ENCODE measurements at places on chromosomes 6 and 20.

DNA sequence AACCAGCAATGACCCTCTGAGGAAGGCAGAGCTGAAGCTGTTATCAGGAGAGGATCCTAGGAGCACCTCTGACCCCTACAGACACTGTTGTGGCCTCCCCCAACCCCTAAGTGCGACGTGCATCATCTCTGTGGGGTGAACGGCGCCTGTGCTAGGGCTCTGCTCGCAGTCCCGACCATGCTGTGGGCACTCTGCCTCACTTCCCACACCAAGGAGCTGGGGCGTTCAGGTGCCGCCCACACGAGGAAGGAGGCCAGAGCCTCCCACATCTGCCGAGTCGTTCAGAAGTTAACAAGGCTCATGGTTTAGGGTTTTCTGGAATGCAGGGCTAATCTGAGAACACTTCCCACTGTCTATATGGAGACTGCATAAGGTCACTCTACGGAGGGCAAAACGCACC is 62.1 kb downstream of the GINS1 start:
- no peak for DNase-seq

DNA sequence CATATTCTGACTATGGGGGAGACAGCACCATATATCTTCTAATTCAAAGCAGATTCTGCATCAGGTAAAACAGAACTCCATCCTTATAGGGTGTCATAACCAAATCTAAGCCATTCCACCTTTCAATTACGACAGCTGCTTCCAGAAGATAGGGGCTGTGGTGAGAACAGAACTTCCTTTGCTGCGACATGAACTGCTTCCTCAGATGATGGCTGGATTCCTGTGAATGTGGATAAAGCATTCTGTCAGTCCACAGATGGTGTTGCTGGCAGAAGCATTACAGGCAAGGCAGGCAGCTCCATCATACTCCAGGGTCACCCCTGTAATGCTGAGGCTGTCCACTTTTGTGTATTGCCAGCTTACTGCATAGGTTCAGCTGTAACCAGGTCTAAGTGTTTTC is 172.1 kb upstream of the PROKR2 start:
- DNase-seq, result no peak

DNA sequence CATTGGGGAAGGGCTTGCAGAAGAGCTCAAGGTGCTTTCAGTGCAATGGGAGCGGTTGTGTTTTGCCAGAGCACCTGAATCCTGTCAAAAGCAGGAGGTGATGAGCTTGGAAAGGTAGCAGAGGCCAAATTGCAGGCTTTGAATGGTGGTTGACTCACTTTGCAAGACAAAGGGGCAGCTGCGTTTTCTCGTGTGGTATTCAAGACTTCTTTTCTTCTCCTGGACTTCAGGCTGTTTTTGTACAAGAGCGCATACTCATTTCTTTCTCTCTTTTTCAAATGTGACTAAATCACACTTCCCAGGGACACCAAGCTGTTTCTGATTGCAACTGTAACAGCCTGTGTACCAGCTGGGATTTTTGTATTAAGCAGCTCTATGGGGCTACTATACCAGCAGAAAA is 32.3 kb downstream of the GHRH start:
- DNase-seq, result no peak

DNA sequence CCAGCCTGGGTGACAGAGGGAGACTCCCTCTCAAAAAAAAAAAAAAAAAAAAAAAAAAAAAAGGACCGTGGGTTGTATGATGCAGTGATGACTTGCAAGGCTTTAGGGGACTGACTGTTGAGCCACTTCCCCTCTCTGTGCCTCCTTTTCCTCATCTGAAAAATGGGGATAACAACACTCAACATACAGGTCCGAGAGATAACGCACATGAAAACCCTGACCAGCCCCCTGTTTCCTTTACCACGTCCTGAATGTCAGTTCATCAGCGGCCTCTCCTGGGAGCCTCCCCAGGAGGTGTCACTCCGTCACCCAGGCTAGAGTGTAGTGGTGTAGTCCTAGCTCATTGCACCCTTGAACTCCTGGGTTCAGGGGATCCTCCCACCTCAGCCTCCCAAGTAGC is 3.9 kb downstream of the SLA2 start:
- no peak for DNase-seq

DNA sequence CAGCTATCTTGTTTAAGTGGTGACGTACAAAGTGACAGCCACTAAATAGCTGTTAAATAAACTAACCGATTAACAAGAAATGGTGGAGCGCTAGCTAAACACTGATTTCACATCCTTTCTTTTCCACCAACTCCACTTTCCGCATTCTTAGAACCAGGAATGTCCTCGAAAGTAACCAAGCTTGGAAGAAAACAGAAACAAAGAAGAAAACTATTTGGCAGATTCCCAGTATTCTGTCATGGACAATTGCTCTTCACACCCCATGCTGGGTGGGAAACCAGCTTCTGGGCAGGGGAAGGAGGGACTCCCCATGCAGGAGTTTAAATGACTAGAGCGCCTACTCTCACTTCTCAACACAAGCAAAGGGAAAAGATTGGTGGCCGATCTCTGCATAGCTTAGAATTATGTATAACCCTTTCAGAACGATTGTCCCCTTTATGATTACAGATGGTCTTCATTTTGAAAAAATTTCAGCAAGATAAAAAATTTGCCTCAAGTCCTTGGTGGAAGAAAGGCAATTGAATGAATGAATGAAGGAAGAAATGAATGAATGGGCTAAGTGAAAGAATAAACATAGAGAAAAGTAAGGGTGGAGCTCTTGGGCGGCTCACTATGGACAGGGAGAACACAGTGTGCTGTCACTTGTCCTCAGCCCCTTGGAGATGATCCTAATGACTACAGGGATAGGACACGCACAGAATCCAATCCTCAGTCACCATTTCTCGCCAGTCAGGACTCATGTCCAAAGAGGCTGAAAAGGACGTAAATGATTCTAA is 148.7 kb upstream of the NEDD9 start:
- DNase-seq, result no peak

- no peak for DNase-seq
These were observed 135.2 kb upstream of the PREP start for GRCh38 chr6:105537981-105538578.

DNA sequence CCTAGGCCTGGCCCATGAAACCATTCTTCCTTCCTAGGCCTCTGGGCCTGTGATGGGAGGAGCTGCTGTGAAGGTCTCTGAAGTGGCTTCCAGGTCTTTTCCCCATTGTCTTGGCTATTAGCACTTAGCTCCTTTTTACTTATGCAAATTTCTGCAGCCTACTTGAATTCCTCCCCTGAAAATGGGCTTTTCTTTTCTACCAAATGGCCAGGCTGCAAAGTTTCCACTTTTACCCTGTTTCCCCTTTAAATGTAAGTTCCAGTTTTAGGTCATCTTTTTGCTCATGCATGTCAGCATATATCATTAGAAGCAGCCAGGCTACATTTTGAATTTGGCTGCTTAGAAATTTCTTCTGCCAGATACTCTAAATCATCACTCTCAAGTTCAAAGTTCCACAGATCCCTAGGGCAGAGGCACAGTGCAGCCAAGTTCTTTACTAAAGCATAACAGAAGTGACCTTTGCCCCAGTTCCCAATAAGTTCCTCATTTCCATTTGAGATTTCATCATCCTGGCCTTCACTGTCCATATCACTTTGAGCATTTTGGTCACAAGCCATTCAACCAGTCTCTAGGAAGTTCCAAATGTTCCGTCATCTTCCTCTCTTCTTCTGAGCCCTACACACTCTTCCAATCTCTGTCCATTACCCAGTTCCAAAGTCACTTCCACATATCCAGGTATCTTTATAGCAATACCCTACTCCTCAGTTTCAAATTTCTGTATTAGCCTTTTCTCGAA is 71.9 kb downstream of the TBC1D7 start:
- no peak for DNase-seq

DNA sequence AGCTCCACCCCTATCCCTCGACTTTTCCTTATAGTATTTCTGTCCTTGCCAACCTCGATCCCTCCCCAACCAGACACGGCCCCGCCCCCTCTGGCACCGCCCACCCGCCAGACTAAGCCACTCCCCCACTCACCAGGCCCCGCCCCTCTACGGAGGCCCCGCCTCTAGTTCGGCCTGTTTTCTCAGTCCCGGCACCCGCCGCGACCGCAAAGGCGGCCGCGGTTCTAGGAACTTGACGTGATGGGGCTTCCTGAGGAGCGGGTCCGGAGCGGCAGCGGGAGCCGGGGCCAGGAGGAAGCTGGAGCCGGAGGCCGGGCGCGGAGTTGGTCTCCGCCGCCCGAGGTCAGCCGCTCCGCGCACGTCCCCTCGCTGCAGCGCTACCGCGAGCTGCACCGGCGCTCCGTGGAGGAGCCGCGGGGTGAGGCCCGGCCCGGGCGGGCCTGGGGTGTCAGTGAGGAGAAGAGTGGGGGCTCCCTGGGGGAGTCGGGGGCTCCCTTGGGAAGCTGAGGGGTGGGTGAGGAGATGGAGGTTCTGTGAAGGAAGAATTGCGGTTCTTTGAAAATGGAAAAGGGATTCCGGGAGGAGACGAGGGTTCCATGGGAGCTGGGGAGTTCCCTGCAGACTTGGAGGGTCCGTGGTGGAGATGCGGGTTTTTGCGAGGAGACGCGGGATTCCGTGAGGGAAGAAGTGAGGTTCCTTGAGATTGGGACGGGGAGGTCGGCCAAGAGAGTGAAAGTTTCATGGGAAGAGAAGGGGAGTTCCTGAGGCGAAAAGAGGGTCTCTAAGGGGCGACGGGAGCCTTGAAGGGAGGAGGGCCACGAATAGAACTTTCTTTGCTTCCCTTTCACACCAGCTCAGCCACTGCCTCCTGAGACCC is at the start of gene ACSS2:
ACSS2 (plus strand) TSS at position 207 of the 877 bp plus-strand sequence; CDS start at position 241, 34 bp downstream.
- DNase-seq, result peak; percentile 99

DNA sequence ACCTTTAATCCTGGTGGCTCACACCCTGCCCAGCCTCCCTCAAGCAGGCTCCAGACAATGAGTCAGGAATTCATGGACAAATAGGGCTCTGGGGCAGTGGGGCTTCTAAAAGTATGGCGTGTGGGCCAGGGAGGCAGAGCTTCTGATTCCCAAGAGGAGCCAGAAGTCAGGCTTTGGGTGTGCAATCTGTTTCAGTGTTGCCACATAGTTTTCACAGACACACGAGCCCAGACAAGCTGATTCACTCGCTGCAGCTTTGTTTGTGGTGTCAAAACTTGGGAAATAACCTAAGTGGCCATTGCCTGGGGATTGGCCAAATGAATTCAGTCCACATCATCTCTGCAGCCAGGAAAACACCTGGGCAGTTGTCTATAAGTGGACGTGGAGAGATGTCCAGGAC is 9.2 kb downstream of the PEDS1 start:
- DNase-seq, result no peak

DNA sequence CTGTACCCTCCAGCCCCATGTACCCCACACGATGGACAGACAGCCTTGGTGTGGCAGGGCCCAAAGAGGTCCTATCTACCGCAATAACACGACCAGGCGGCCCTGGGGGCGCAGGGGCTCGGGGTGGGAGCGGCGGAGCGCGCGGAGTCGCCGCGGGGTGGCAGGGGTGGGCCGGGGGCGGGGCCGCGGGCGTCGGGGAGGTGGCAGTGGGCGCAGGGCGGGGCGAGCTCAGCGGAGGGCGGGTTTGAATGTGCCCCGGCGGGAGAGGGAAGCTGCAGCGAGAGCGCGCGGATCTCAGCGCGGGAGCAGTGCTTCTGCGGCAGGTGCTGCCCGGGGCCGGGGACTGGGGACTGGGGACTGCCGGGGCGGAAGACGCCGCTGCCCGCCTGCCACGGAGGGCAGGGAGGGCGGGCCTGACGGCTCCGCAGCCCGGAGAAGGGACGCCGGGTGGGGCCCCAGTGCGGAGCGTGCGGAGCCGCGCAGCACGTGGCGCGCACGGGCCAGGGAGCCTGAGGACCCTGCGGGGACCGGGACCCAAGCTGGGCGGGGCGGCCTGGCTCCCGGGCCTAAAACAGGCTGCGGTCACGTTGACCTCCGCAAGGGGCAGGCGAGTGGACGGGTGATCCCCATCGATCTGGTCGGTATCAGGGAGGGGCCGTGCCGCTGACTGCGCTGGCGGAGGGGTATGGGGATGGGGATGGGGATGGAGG is at the start of gene SLC29A1:
SLC29A1 (plus strand) TSS at position 277 of the 710 bp plus-strand sequence. CDS start 3,719 bp downstream, outside the sequence.
- DNase-seq, result peak; percentile 90

DNA sequence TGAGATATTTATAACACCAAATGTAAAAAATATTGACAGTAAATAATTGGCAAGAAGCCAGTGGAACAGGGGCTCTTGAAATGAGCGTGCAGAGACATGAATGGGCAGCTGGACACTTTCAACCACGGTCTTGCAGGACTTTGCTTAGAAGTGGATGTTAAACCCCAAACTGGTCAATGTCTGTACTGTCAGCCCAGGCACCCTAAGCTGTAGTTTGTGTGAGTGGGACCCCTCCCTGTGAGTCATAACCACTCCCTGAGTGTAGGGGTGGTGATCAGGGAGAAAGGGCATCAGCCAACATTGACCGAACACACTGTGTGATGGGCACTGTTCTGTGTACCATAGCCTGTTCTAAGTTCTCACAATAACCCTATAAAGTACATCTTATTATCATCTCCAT is 108.6 kb downstream of the FIG4 start:
- no peak for DNase-seq

- no peak for DNase-seq
These were observed 5.4 kb upstream of the KCNQ5 start for GRCh38 chr6:72616406-72617015.

GRCh38 chr20:50919567-50919966 is 11.7 kb downstream of the ADNP start:
- no peak for DNase-seq

DNA sequence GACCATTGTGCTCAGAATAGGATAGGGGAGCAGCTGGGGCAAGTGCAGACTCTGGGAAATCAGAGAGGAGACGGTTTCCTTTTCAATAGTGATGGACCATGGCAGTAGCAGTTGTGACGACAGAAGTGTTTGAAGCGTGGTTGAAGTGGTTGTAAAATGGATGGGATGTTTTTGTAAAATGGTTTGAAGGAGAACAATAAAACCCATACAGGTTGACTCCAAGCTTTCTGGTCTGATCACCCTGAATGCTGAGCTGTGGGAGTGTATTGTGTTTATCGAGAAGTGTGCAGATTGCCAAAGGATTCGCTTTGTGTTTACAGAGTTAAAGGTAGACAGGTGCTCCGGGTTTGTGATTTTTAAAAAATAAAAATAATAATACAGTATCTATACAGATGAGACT is 255.2 kb upstream of the SULF2 start:
- DNase-seq, result no peak

DNA sequence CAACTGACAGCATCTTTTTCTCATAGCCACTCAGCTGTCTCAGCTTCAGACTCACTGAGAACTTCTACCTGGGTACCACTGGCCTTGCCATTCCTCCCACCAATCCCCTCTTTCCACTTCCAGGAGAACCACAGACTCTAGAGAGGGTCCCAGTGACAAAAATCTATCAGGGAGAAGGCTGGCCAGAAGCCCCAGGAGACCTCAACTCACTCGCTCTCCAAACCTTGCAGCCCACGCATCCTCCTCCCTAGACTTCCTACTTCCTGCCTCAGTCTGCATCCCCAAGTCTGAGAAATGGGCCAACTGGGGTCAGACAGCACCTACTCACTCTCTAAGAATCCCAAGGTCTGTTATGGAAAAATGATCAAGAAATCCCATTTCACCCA is 1.2 kb downstream of the TMEM239 start:
- no peak for DNase-seq

DNA sequence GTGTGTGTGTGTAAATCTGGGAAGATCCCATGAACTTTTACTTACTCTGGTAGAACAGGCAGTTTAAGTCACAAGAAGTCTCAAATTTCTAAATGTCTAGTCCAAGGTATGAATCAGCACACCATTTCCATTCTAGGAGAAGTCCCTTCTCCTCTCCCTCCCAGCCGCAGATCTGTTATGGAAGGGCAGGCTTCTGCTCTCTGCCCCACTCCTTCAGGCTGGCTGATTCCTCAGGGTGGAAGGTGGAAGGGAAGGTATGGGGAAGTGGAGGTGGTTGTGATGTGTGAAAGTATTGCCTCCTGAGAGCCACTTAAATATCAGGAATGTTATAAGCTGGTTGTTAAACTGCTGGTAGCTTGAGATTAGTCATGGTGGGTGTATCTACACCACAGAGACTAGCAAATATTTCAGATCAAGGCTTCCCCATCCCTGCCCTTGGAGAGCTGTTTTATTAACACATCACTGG is 44.5 kb upstream of the LAMA4 start:
- no peak for DNase-seq
